ENCODE measurements at places on chromosomes 1 and 21.

GRCh38 chr1:32742956-32743355 is 40.4 kb upstream of the SYNC start:
- no peak for DNase-seq

DNA sequence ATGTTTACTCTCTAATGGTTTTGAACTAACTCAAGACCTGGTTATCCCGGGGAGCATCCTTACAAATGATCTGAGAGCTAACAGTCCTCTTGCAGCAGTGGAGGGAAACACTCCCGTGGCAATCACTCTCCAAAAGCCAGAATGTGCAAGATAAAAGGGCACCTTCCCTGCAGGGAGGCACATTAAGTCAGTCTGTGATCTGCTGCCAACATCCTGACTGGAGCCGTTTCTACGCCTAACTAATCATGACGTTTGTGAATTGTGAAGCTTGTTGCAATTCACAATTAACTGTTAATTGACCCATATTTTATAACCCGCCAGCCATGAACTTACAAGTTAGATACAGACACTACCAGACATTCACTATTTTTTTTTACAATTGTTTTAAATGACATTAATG is 52.1 kb upstream of the LGALS8 start:
- no peak for DNase-seq

DNA sequence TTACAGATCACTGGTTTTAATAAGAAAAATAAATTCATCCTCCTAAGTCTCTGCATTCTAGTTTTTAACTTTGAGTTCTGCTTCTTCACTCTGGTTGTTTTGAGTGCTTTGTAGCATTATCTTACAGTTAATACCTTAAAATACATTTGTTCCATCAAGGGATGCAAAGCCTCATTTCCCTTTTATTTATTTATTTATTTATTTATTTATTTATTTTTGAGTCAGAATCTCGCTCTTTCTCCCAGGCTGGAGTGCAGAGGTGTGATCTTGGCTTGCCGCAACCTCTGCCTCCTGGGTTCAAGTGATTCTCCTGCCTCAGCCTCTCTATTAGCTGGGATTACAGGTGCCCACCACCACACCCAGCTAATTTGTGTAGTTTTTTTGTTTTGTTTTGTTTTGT is 147.8 kb downstream of the ZNF326 start:
- DNase-seq = no peak

DNA sequence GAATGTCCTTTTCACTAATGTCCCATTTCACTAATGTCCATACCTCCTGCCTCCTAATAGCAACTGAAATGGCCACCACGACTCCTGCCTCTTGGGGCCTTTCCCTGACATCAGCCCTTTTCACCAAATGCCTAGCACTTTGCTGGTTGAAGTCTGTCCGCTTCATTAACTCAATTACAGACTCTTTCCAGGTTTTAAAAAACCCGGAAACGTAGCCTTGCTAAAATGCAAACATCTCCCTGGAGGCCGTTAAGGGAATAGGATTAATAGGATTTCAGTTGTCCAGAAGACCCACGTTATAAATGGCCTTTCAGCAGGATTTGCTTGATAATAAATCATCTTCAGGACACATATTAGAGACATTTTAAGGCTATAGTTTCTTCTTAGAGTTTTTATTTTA is 25.7 kb upstream of the ERO1B start:
- no peak for DNase-seq

DNA sequence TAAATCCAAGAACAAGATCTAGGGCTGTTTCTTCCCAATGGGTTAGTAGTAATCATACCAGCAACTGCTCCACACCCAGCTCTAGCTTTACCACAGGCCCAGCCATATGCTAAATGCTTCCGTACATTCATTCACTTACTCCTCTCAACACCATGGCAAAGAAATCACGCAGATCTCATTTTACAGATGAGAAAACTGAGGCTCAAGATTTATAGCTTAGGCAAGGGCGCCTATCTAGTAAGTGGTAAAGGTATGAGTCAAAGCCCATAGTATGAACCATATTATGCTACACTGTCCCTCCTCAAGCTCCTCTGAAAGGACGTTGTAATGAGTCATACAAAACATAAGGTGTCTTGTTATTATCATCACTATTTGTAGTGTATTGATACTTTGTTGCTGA is 82.2 kb downstream of the NIBAN1 start:
- no peak for DNase-seq

GRCh38 chr1:44945967-44946366 is 40.4 kb downstream of the EIF2B3 start:
- no peak for DNase-seq

DNA sequence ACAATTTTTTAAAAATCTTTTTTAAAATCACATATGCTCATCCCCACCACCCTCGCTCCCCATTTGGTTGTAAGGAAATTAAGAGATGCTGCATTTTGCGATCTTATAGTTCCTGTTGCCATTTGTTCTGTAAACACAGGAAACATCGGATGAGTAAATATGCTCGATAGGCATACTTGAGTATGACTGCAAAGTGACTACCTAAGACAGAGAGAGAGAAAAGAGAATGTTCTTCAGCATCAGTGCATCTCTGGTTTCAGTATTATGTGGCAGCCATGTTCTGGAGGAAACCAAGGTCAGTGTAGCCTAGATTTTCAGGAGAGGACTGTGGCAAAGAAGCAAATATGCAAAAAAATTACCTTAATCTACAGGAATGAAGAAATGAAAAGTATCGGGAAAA is 265.5 kb upstream of the FMN2 start:
- DNase-seq = no peak

GRCh38 chr1:86150553-86151055 is 6.0 kb downstream of the COL24A1 start:
- no peak for DNase-seq

DNA sequence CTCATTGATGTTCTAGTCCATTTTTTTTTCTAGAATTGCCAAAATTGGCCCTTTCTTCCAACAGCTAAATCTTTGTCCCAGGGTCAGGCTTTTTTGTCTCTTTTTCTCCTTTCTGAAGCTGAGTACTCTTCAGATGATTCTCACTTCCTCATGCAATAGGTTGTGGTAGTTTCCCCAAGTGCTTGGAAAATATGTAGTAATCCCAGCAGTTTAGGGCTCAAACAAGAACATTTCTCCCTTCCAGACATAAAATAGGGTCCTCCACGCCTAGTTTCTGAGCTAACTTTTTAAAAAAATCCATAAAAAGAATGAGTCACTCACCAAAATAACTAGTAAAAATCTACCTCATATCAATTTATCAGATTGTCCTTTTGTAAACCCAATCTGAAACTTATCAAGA is 10.0 kb upstream of the MCOLN3 start:
- no peak for DNase-seq

DNA sequence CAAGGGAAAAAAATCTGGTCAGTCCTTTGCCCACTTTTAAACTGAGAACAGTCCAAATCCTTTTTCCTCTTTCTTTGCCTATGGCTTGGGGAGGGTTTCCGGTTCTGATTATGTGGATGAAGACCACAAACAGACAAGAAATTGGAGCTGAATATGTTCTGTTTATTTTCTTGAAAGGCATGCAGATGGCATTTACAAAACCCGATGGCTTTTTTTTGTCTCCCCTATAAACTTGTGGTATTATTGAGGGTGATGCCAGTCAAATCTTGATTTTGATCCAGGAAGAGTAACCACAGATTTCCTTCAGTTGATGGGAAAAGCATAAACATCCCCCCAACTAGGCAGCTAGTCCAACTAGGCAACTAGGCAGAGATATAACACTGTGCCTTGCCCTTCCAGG is 38.9 kb downstream of the PLPP3 start:
- no peak for DNase-seq

DNA sequence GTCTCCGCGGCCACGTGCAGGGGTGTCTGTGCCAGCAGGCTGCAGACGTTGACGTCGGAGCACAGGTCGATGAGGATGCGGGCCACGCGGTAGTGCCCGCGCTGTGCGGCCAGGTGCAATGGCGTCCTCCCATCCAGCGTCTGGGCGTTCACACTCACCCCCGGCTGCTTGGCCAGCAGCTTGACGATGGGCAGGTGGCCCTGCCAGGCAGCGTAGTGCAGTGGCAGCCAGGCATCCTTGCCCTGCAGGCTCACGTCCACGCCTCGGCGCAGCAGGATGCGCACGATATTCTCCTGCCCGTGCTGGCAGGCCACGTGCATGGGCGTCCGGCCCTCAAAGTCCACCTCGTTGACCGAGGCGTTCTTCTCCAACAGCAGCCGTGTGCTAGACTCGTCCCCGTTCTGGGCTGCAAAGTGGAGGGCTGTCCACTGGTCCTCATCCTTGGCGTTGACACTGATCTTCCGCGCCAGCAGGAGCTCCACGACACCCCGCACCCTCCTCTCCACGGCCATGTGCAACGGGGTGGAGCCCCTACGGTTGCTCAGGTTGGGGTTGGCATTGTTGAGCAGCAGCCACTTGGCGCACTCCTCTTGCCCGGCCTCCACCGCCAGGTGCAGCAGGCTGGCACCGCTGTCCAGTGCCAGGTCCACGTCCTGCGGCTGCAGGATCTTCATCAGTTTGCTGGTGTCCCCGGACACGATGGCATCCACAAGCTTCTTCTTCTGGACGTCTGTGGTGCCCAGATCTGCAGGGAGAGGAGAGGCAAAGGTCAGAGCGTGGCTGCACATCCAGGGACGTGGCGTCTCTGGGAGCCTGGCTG is 25.4 kb downstream of the RIPK4 start:
- no peak for DNase-seq

DNA sequence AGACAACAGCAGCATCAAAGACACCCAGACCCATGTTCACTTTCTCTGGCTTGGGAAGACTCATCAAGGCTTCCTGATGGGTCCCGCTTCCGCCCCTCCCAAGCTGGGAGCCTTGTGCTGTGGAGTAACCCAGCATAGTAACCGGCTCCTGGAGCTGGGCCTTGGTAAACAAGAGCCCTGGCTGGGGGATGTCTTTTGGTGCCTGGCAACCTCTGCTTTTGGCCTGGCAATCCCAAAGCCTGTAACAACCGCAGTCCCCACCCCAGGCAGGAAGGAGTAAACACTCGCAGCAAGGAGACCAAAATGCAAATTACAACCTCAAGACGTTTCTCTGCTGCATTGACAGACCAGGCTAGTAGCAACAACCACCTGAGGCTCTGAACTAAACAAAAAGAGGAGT is 16.9 kb upstream of the THRAP3 start:
- DNase-seq = no peak

DNA sequence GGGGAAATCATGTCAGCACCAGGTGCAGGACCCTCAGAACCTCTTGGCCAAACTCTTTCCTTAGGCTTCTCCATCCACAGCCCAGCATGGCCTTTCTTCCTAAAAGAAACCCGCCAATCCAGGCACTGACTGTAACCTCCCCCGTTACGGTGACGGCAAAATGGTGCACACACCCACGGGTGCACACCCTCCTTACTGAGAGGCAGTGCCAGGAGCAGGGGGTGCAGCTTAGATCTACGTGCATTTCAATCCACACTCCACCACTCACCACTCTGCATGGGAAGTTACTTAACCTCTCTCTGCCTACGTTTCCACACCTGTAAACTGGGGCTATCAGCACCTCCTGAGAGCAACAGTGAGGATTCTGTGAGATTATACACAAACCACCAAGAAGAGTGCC is 31.0 kb downstream of the SUSD4 start:
- no peak for DNase-seq

GRCh38 chr1:43220905-43221778 is 48.6 kb upstream of the TMEM125 start:
- no peak for DNase-seq

DNA sequence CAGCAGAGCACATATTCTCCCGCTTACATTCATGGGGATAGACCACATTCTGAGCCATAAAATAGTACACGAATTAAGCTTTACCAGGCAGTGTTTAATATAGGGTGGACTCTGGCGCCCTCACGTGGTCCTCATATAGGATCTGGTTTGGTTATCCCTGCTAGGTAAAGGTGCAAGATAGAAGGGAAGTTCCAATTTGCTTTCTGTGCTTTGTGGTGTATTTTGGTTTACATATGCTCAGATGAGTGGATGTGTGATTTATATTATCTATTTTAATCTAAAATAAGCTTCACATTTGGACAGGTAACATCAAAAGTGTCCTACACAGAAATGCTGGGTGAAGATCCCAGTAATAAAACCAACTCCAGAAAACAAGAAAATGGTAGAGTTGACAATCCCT is 3.6 kb downstream of the CR1 start:
- DNase-seq = peak; percentile 26

GRCh38 chr1:154714638-154715037 is 106.7 kb upstream of the ADAR start:
- no peak for DNase-seq

DNA sequence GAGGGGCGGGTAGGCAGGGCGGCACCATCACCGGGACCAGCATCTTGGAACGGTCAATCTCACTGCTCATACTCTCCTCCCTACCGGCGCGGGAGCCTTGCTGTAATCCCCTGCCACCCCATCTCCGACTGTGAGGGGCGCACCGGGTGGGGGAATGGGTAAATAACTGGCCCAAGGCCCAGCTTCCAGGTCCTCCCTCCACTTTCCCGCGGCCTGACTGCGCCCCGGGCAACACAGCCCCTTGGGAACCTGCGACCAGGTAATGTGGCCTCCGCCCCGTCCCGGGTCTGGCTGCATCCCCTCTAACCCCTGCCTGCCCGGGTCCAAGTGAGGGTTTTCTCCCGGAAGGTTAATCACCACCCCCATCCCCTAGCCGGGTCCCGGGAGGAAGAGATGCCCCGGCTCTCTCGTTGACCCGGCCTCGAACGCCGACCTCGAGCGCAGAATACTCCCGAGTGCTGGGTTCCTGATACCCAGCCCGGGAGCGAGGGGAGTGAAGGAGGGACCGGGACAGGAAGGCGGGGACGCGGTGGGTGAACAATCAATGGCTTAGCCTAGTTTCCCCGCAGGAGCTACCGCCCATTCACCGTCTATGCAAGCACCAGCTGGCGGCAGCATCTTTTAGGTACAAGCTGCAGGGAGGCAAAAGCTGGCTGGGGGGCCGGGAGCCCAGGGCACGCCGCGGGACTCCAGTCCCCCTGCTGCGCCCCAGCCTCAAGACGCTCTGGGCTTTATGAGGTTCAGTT is 5.9 kb upstream of the LHX9 start:
- DNase-seq = no peak

- no peak for DNase-seq
Observed at GRCh38 chr1:47399846-47400155, 16.3 kb upstream of the FOXE3 start.

GRCh38 chr1:66331658-66332547 is 202.1 kb upstream of the SGIP1 start:
- DNase-seq = no peak

DNA sequence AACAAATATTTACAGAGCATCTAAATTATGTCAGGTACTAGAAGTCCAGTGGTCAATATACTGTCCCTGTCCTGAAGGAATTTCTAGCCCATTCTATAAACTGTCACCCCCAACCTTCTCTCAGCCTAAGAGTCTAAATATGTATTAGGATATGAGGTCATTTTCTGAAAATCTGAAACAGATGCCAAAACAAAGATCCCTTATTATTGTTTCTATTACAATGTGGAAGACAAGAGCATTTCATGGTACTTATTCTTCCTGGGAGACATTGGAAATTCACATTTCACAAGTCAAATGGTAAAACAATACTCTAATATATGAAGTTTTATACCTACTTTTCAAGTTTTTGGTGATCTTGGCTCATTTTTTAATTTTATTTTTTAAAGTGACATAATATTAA is 2.6 kb downstream of the CLCA1 start:
- DNase-seq = no peak

All from NCI-H526 treated with DMSO at 0.1 percent for 48 hours (cell line).